Activated CD4-positive, CD25-positive, alpha-beta regulatory T cell treated with anti-CD3 and anti-CD28 coated beads, Interleukin-2, amount 50 U/mL, for 24 hours (primary cell): ENCODE measurements at places on chromosomes 3 and 15.

GRCh38 chr15:78880242-78880533 is 7.5 kb downstream of the MORF4L1 start:
- peak; percentile 74 for ATAC-seq

DNA sequence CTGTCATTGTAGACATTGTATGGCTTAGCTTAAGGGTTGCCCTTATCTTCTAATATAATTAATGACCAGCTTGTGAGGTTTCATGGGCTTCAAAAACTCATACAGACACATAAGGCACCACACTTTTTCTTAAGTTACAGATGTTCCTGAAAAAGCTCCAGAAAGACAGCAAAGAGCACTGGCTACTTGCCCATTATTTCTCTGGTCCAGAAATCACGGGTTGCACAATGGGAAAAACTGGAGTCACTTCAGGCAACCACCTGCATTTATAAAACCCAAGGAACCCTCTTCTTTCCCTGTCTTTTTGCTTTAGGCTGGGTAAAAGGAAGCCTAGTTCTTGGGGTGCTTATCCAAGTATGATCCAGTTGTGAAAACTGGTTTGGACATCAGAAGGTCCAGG is 2.3 kb upstream of the COL6A6 start:
- no peak for ATAC-seq

DNA sequence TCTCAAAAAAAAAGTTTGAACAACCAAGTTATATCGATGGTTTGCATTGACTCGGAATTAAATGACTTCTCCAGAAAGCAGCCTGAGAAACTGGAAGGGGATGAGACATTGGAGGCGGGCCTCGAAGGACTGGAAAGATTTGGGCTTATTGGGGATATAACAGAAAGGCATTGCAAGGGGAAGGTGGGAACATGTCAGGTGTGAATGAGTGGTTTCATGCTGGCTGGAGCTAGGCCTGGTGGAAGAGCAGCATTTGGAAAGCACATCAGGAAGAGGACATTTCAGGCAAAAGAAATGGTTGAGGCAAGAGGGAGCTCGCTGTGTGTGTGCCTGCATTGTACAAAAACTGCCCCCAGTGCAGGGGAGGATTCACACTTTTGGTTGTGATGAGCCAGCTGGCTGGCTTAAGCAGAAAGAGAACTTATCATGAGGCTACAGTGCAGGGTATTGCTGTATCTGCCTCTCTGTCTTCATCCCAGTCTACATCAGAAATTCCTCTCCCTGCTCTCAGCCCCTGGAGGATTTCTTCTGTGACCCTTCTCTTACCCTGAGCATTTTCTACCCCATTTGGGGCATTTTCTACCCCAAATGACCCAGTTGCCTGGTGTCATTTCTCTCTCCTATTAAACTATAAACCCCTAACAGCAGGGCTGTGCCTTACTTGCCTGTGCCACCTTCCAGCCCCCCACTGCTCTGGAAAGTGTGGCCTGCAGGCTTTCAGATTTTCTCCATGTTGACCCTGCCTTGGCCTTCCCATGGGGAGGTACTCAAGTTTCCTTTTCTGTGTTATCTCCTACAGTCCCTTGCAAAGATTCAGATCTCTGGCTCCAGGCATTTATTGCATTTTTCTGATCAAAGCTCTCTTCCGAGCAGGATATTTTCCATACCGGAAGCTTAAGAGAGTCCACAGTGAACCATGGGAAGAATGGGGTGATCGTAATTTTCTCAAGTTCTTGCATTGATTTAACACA is 64.4 kb upstream of the FLNB start:
- ATAC-seq = no peak

- ATAC-seq = no peak
Measured at GRCh38 chr15:54354341-54354740, 376.1 kb downstream of the UNC13C start.

GRCh38 chr3:181725830-181726229 is 14.1 kb downstream of the SOX2 start:
- ATAC-seq = no peak

GRCh38 chr3:181698263-181698954 is 13.3 kb upstream of the SOX2 start:
- ATAC-seq = no peak

DNA sequence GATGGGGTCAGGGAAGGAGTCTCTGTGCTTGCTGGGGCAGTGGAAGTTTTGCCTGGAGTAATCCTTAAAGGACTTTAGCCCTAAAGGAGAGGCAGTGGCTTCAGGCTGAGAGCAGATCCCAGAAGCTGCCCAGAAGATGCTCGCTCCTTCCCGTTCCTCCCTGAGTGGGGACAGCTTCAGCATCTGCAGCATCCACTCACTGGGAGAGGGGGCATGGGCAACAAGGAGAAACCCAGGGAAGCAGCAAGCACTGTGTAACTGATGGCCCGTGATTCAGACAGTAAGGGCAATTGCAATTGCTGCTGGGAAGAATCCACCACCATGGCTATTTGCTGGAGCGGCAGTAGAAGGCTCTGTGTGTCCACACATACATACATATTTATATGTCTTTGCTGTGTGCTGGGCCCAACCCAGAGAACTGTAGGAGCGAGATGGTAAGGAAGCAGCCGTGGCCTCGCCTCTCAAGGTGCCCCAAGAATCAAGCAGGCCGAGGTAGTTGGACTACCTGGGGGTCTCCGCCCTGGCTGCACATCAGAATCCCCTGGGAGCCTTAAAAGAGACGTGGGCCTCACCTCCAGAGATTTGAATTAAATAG is 5.8 kb upstream of the PAQR5 start:
- no peak for ATAC-seq

GRCh38 chr3:132218817-132219755 is 98.1 kb upstream of the ACP3 start:
- ATAC-seq = no peak

DNA sequence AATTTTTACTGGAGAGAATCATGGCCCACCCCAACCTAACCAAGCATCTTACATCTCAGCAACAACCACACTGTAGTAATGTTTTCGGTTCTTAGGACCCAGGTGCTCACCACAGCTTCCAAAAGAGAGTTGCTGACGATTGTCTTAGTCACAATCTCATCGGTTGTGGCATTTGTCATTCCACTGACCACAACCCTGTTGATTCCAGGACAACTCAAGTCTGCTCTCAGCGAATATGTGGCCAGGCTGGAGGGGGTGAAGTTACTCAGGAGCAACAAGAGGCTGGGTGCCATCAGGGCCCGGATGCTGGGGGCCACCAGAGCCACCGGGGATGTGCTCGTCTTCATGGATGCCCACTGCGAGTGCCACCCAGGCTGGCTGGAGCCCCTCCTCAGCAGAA is 25.9 kb downstream of the GALNT15 start:
- no peak for ATAC-seq

DNA sequence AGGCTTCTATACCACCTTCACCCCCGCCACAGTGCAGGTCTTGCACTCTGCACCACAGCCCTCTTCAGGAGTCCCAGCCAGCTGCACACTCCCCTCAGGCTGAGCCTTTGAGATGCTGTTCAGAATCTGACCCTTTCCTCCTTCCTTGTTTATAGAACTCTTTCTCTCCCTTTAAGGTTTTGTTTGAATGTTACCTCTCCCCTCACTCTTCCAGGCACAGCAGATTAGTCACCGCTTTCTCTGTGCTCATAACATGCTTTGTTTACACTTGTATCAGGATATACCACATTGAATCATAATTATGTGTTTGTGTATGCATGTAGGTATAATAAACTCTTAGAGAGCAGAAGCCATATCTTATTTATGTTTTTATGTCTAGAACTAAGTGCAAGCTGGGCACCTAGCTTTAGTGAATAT is 168.4 kb upstream of the BCL6 start:
- ATAC-seq = peak; percentile 33

DNA sequence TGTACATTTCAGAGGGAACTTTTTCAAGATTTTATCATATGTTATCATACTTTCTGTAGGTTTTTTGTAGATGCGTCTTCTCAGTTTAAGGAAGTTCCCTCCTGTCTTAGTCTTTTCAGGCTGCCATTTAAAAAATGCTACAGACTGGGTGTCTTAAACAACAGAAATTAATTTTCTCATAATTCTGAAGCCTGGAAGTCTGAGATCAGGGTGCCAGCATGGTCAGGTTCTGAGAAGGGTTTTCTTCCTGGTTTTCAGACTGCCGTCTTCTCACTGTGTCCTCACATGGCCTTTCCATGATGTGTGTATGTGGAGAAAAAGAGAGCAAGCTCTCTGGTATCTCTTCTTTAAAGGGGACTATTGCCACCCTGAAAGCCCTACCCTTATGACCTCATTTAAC is 189.9 kb upstream of the SOX2 start:
- ATAC-seq = no peak

DNA sequence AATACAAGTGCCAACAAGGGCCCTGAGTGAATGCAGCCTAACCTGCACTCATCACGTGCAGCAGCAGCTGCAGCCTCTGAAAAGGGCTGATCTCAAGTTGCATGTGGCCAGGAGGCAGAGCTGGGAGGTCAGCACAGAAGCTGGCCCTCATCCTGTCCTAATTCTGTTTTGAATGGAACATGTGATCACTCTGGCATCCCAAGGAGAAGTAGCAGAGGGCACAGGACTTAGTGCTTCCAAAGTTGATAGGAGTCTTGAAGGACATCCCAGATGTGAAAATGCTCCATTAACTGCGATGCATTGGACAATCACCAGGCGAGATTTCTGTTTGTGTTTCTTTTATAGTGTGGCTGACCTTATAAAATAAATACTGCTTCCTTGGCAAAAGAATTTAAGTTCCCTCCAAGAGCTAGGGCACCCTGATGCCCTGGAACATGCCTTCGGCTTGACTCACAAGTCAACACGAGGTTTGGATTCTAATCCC is 31.6 kb upstream of the STAG1 start:
- no peak for ATAC-seq

- no peak for ATAC-seq
Measured at GRCh38 chr15:33113666-33114373, 80.7 kb downstream of the FMN1 start.

GRCh38 chr3:179449636-179450035 is 1.6 kb downstream of the GNB4 start:
- ATAC-seq = no peak

GRCh38 chr3:27960133-27960532 is 238.0 kb upstream of the EOMES start:
- ATAC-seq = peak; percentile 58

- ATAC-seq = no peak
Measured at GRCh38 chr15:58535894-58536293, 104.1 kb downstream of the LIPC start.

DNA sequence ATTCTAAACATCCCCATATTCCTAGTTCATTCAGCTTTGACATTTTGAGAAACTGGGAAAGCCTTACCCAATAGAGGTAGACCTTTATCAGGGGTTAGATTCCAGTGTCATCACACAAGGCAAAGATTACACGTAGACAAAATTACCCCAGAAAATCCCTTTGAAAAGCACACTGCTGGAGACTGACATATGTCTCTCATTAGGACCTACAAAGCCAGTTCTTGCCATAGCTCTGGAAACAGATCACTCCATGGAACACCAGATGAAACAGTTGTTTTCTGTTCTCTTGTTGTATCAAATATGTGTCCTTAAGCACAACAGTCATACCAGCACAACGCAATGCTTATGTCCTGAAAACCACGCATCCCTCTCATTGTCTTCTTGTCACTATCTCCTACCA is 44.7 kb downstream of the RARB start:
- no peak for ATAC-seq

- ATAC-seq = no peak
Measured at GRCh38 chr15:31373970-31374369, 47.3 kb downstream of the KLF13 start.

- ATAC-seq = no peak
Measured at GRCh38 chr3:144314946-144315345, 343.3 kb downstream of the DIPK2A start.
